ENCODE measurements at places on chromosomes 2 and 18. TPM values are rescaled to one million over a fixed set of nuclear protein-coding genes. Genes with fewer than 3 reads are reported as not detected.

DNA sequence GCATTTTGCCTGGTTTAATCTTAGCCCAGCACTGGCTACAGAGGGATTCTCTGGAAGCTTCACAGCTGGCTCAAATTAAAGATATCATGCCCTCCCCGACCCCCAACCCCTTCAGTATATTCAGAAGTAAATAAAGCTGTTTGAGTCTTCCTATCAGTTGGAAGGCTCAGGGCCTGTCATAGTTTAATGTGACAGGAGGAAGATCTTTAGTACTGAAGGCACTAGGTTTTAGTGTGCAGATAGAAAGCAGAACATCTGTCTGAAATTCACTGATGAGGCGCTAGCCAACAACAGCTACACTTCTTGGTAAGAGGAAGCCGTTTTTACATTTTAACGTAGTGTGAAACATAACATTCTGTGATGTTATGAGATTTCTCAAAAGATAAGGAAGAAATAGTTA lies 969.1 kb upstream of the CDH2 start:
- H3K27me3 ChIP-seq, result no peaks in the 10 kb centered on the region
- H3K36me3 ChIP-seq, result no peaks in the 10 kb centered on the region
- no peak overlapping the region for H3K27ac ChIP-seq

CNDP2 gene
- 99.5 TPM for total RNA-seq

ENOSF1 gene
- total RNA-seq, result 110 TPM

DNA sequence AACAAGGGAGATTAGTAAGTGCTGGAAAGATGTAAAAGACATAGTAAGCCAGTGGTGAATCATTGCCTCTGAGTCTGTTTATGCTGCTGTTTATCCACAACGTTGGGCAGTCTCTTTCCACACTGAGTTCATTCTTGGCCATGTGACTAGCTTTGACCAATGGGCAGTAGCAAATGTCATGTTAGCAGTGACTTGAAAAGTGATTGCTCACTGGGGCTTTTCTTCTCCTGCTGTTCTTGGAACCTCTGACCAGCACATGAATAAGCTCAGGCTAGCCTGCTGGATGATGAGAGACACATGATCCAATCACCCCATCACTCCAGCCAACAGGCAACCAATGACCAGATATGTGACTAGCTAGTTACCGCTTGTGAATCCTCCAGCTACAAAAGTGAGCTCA lies 360.4 kb downstream of the SLC4A3 start:
- no peak overlapping the region for H3K4me3 ChIP-seq
- no peaks in the 10 kb centered on the region for H3K36me3 ChIP-seq
- no peaks in the 10 kb centered on the region for H3K4me1 ChIP-seq
- no peak for DNase-seq

DNA sequence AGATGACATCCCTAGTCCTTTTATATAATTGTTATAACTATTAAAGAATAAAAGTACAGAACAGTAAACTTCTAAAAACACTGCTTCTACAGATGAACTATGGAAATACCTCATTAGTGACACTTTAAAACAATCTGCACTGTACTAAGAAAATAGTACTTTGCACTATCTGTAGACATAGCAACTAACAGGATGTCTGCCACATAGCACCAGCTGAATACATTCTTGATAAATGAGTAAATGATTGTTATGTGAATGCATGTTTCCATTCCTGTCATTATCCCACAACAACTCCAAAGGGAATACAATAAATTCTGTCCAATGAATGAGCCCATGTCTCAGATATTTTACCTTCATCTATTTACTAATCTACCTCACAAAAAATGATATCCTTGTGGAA lies 115.3 kb upstream of the SLC35G4 start:
- H3K36me3 ChIP-seq, result no peaks in the 10 kb centered on the region
- no peaks in the 10 kb centered on the region for H3K27me3 ChIP-seq
- no peak overlapping the region for H3K4me3 ChIP-seq
- no peak for DNase-seq
- H3K27ac ChIP-seq, result no peak overlapping the region

CHRNA1 gene
- total RNA-seq, result not detected

GRCh38 chr2:220296174-220296573 lies 668.7 kb downstream of the SLC4A3 start:
- no peak for DNase-seq
- peaks cover 2% of the 10 kb centered on the region for H3K36me3 ChIP-seq
- no peak overlapping the region for H3K27ac ChIP-seq
- H3K4me3 ChIP-seq, result no peak overlapping the region

ASPRV1 gene
- total RNA-seq, result 8.1 TPM

AFF3 gene
- 9.7 TPM for total RNA-seq

SLC9A4 gene
- not detected for total RNA-seq

- no peak overlapping the region for H3K27ac ChIP-seq
- H3K27me3 ChIP-seq, result no peaks in the 10 kb centered on the region
- no peaks in the 10 kb centered on the region for H3K36me3 ChIP-seq
Measured at GRCh38 chr2:81481994-81482368, 1177.4 kb upstream of the LRRTM1 start.

CRYBA2 gene
- not detected for total RNA-seq

DNA sequence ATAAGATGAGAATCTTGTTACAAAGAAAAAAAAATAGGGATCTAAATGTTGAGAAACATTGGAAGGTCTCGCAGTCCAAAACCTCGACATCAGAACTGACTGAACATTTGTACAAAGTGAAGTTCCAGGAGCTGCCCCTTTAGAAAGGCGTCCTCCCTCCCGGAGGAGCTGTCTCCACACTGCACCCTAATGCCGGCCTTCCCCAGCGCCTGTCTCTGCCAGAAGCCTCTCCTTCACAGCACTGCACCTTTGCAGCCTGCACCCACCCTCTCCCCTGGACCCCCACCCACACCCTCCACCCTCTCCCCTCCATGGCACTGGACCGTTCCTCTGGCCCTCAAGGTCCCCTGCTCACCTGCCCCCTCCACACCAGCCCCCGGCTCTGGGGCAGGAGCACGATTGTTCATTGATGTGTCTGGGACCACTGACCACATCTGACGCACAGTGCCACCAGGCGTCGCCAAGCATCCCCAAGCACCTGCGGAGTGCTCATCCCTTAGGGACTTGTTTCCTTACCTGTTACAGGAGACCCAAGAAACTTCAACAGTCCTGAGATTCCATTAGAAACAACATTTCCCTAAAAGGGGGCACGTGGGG lies 90.3 kb upstream of the SNTG2 start:
- no peak overlapping the region for H3K27ac ChIP-seq
- H3K27me3 ChIP-seq, result no peaks in the 10 kb centered on the region
- no peak for DNase-seq
- no peak overlapping the region for H3K4me3 ChIP-seq
- no peaks in the 10 kb centered on the region for H3K36me3 ChIP-seq

DNA sequence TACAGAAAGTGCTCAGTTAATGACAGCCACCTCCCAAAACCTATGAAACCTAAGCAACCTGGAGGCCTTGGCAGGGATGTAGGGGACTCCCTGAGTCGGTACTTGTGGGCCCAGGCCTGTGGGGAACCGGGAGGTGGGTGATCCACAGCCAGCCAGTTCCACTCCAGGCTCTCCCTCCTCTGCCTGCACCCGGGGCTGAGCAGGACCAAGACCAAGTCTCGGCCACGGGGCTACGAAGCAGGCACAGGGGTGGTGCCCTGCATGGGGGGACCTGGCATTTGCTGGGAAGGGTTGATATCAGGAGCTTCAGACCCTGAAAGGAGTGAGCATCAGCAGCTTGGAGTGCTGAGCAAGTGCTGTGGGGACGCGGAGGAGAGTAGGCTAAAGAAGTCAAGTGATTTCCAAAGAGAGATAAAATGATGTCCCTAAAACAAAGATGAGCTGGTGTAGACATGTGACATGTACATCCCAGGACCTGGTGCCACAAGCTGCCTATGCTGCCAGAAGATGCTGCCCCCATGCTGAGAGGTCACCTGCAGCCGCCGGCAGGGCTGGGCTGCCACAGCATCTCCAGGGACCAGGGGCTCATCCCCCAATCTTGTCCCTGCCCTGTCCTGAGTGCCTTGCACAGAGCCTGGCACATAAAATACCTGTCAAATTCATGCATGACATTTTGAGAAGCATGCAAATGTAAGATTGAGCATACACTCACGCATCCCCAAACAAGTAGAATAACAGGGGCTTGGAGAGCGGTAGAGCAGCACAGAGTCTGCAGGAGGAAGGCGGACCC lies 21.5 kb downstream of the KCNIP3 start:
- H3K36me3 ChIP-seq, result no peaks in the 10 kb centered on the region
- H3K4me3 ChIP-seq, result no peak overlapping the region
- DNase-seq, result no peak
- no peaks in the 10 kb centered on the region for H3K27me3 ChIP-seq

DNA sequence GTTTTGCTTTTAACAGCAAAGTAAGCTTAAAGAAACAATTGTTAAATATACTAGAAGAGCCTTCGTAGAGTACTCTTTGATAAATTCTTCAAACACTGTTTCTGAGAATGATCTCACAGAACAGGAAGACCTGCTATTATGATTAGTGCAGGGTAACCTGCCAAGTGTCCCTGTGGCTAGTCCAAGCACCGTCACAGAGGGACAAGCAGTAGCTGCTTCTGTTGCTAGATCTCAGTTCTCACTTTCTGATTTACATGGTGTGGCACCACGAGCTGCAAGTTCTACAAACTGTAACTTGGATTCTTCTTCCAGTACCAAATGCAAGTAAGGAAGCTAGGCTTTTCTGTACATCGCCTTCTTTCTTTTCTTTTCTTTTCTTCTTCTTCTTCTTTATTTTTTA lies 121.5 kb downstream of the PIEZO2 start:
- no peaks in the 10 kb centered on the region for H3K27me3 ChIP-seq
- no peaks in the 10 kb centered on the region for H3K4me1 ChIP-seq
- no peak overlapping the region for H3K27ac ChIP-seq
- no peaks in the 10 kb centered on the region for H3K36me3 ChIP-seq
- H3K4me3 ChIP-seq, result no peak overlapping the region
